Dermis blood vessel endothelial cell (primary cell): ENCODE measurements at places on chromosomes 3 and 15. TPM values are rescaled to one million over a fixed set of nuclear protein-coding genes. Genes with fewer than 3 reads are reported as not detected.

GOLGA6L7 gene
- total RNA-seq: not detected in 2 replicates

PTPRG gene
- 25.6 and 26.0 TPM in 2 replicates for total RNA-seq

CPNE9 gene
- not detected in 2 replicates for total RNA-seq

GRCh38 chr3:26591926-26592325, 30.6 kb upstream of the LRRC3B start:
- no peak for DNase-seq

- DNase-seq: no peak
Observed at GRCh38 chr3:25576831-25577454, 87.8 kb downstream of the TOP2B start.
